ENCODE measurements at places on chromosomes 5 and 9.
A peak's percentile ranks its signal among the peaks of the same experiment; 100 is the strongest.

DNA sequence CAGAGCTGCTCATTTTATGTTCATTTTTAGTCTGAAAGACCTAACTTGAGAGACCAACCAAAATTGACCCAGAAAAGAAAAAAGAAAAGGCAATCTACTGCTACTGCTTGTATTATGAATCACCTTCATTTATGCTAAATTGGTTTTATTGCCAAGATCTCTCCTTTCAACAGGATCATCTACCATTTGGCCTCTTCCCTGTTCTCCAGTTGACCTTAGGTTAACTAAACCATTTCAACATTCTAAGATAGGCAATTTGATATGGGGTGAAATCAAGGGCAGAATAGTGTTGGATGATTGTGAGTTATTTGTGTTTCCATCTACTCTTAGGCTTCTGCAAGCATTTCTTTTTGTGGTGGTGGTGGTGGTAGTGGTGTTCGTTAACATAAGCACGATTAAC is 48.3 kb upstream of the POU4F3 start:
- DNase-seq: no peak

GRCh38 chr5:103424453-103425205 is 138.0 kb downstream of the NUDT12 start:
- no peak for DNase-seq

GRCh38 chr5:1299961-1300360 is 5.1 kb upstream of the TERT start:
- no peak for DNase-seq

- no peak for DNase-seq
Measured at GRCh38 chr5:140785905-140786686, at the start of gene PCDHA1. Gene PCDHA1, plus strand, starts transcription at chr5:140786140.

DNA sequence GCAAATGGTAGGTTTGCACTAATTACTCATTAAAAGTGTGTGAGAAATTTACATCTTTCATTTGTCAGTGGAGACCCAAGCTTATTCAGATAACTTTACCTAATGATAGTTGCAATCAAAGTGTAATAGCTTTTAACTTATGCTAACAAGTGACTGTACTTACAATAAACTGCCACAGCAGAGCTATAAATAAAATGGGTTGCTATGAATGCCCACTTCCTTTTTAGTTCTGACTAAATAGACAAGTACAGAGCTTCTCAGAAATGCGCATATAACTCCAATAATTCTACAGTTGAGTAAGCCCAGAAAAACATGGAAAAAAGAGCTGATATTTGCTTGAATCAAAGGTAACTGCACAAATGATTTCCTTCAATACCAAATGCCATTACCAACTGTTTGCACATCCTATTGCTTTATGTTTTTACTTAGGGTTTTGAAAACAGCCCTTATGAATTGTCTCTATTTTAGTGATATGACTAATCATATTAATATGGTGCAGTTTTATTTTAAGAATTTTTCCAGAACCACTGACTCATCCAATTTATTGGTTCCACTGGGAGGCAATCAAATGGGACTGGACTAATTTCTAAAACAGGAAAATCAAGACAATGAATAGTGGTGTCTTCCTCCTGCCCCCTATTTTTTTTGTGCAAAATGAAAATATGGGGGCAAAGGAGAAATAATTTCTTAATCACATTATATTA is 84.1 kb downstream of the PPP2R2B start:
- DNase-seq: no peak

DNA sequence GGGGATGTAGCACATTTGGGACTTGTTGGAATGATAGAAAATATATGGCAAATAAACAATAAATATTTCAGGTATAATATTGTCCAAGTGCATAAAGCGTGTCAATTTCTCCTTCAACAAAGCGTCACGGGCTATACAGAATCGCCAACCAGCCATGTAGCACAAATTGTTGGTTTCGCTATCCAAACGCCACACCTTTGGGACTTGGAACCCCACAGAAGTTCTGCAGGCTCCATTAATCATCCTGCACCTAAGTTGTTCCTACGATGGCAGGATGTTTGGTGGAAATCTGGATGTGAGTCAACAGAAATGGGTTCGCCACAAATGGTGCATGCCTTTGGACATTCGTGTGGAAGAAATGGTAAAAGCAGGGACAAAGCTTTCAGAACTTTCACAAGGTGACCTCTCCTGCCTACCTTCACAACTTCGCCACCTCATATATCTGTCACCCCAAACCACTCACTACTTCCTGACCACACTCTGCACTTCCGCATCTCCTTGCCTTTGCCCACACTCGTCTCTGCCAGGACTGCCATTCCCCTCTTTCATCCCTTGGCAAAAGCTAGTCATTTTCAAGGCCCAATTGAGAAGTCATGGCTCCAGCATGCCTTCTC is 95.7 kb downstream of the LHFPL2 start:
- DNase-seq: no peak

GRCh38 chr5:159104051-159104651 is 4.4 kb upstream of the EBF1 start:
- no peak for DNase-seq

DNA sequence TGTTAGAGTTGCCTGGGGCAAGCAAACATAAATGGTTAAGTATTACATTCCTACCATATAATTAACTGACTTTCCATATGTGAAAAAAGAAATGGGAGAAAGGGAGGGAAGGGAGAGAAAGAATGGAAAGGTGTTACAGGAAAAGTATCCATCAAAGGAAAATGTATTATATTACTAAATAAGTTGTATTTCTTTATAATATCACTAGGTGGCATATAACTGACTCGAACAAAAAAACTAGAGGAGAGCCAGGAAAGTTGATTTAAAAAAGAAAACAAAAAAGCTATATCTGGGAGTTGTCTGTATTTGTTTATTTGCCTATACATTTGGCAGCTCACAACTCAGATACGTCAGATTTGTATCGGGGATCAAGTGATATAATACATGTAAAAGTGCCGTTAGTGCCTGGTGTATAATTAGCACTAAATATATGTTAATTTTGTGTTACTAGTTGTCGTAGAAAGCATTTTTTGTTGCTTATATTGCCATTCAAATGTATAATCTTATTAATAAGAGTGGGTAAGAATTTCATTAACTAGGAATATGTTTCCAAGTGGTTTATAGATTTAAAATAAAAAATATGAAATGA is 59.6 kb upstream of the ADAMTS19 start:
- no peak for DNase-seq

GRCh38 chr5:44835693-44836092 is 26.9 kb downstream of the MRPS30 start:
- DNase-seq: no peak

GRCh38 chr5:102591650-102592049 is 92.8 kb upstream of the SLCO6A1 start:
- DNase-seq: no peak

GRCh38 chr9:126162611-126163381 is 163.8 kb upstream of the MVB12B start:
- DNase-seq: no peak

- peak; percentile 65 for DNase-seq
Measured at GRCh38 chr5:143142596-143143435, 260.7 kb downstream of the NR3C1 start.

GRCh38 chr9:70485273-70485858 is 70.9 kb upstream of the KLF9 start:
- DNase-seq: no peak

- DNase-seq: no peak
Measured at GRCh38 chr5:137587919-137588318, 88.8 kb upstream of the SPOCK1 start.
